ENCODE measurements at places on chromosomes 2 and 18.

DNA sequence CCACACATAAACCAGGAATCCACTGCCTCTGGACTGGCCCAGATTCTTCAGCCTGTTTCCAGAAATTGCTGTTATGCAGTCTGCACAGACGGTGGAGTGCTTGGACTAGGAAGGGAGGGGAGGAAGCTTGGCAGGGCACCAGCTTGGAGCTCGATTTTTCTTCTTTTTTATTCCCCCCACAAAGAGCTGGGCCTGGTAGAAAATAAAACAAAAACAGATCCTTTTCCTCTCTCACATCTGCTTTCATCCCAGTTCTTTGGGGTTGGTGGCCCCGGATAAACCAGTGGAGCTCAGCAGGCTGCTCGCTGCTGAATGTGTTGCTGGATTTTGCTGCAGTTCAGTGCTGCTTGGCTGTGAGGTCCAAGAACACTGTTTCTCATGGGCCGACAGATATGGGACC, 16.0 kb downstream of the LRRTM1 start:
- no peak for DNase-seq

GRCh38 chr2:67524213-67524612, 127.1 kb downstream of the ETAA1 start:
- DNase-seq, result no peak

GRCh38 chr2:134500211-134500935, 218.4 kb downstream of the TMEM163 start:
- DNase-seq, result no peak

- DNase-seq, result no peak
Observed at GRCh38 chr2:165746501-165746900, 47.5 kb downstream of the GALNT3 start.

- no peak for DNase-seq
Observed at GRCh38 chr2:45171136-45171501, 161.9 kb upstream of the SIX2 start.

GRCh38 chr2:156046900-156047299, 285.6 kb downstream of the NR4A2 start:
- no peak for DNase-seq

GRCh38 chr2:100320547-100321178, 1.6 kb downstream of the LONRF2 start:
- DNase-seq, result no peak

DNA sequence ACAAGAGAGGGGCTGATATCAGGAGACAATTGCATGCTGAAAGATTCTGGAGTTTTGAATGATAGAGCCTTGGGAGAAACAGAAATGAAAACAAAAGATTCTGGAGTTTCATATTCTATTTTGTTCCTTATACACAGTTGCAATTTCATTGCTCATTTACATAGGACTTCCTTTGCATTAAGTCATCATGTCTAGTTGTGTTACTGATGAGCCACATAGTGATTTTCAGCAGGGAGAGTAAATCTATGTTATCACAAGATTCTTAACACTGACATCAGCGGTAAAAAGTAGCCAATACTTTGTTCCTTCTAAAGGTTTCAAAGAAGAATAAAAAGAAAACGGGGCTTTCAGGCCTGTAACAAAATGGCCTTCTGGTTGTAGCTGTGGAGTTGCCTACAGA, 7.1 kb downstream of the ADAM17 start:
- DNase-seq, result no peak

GRCh38 chr18:58231930-58232329, 187.9 kb downstream of the NEDD4L start:
- DNase-seq, result no peak

- no peak for DNase-seq
Observed at GRCh38 chr2:136235546-136235945, 117.6 kb upstream of the CXCR4 start.

- peak; percentile 100 for DNase-seq
Observed at GRCh38 chr2:38602732-38603401, at the start of gene HNRNPLL. Gene HNRNPLL (minus strand): TSS chr2:38602928. CDS start chr2:38602626, 302 bp downstream.

DNA sequence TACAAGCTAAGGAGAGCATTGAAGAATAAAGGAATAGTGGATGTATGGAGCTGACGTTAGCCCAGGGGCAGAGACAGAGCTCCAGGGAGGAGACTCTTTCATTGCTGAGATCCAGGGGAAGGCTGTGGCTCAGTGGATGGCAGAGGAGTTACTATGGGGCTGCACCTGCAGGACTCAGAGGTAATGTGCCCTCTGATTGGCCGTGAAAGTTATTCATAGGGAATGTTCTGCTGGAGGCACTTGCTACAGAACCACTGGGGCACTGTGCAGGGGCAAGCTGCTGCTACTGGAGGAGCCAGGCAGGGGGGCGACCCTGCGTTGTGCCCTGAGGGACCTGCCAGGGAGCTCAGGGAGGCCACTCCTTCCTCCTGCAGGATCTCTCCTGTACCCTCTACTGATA, 199.2 kb downstream of the PTPRM start:
- DNase-seq, result no peak

GRCh38 chr2:88807237-88807962, 115.9 kb downstream of the RPIA start:
- no peak for DNase-seq

- peak; percentile 19 for DNase-seq
Observed at GRCh38 chr2:127680706-127681287, 5.5 kb upstream of the LIMS2 start.

- no peak for DNase-seq
Observed at GRCh38 chr2:39266916-39267434, 23.2 kb upstream of the CDKL4 start.

- no peak for DNase-seq
Observed at GRCh38 chr2:164080486-164080885, 344.7 kb upstream of the FIGN start.

GRCh38 chr18:66724664-66725356, 120.9 kb upstream of the CDH19 start:
- DNase-seq, result peak; percentile 61

DNA sequence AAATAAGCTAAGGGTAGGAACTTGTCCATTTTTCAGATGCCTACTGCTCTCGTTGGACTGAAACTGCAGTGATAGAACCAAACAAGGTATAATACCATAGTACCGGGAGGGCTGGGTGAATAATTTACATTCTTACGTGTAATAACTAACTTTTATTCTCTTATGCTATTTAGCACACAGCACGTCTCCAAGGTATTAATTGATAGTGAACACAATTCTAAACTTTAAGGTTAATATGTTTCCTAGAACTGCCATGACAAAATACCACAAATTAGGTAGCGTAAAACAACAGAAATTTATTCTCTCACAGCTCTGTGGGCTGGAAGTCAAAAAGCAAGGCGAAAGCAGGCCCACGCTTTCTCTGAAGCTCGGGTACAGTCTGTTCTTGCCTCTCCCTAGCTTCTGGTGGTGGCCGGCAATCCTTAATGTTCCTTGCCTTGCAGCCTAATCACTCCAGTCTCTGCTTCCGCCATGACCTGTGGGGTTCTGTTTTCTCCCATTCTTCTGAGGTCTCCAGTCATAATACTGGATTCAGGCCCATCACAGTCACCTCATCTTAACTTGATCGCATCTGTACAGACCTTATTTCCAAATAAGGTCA, 5.6 kb upstream of the BCL2 start:
- no peak for DNase-seq

- no peak for DNase-seq
Observed at GRCh38 chr2:2145817-2146216, 185.3 kb downstream of the MYT1L start.

GRCh38 chr2:200306931-200307723, 634 bp downstream of the SPATS2L start:
- no peak for DNase-seq

- DNase-seq, result no peak
Observed at GRCh38 chr2:219158586-219158985, 2.0 kb downstream of the NHEJ1 start.

DNA sequence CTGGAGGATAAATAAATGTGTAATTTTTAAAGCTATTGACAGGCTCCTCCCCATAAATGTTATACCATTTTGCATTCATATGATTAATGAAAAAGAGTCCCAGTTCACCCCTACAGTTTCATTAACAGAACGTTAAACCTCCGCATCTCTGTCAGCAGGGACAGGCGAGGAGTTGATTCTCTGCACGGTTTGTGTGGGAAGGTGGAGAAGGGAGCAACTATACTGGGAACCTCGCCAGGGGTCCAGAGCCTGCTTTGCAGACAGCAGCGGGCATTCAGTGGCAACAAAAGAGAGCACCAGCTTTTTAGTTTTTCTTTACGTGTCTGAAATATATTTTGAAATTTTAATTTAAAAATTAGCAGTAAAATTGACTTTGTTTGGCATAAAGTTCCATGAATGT, 101.4 kb downstream of the FARSB start:
- DNase-seq, result no peak

Measured in breast epithelium (tissue), 4 donors.